T-helper 17 cell (primary cell): ENCODE measurements at places on chromosomes 4 and X.
A peak's percentile ranks its signal among the peaks of the same experiment; 100 is the strongest.

DNA sequence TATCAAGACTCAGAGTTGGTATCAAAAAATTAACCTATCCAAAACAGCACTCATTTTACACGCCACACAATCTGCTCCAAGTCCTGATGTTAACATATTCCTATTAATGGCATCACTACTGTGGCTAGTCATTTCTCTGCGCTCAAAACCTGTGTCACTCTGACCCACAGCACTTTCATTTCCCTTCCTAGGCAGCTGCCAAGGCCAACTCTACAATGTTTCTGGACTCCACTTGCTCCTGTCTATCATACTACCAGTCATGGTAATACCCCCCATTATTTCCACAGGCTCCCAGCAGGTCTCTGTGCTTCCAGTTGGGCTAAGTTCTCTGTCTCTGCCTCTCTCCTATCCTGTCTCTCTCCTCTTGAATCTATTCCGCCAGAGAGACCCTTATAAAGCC, 323.6 kb downstream of the NR3C2 start:
- DNase-seq: no peak

GRCh38 chrX:140521393-140521792, 16.5 kb upstream of the SOX3 start:
- DNase-seq: no peak

DNA sequence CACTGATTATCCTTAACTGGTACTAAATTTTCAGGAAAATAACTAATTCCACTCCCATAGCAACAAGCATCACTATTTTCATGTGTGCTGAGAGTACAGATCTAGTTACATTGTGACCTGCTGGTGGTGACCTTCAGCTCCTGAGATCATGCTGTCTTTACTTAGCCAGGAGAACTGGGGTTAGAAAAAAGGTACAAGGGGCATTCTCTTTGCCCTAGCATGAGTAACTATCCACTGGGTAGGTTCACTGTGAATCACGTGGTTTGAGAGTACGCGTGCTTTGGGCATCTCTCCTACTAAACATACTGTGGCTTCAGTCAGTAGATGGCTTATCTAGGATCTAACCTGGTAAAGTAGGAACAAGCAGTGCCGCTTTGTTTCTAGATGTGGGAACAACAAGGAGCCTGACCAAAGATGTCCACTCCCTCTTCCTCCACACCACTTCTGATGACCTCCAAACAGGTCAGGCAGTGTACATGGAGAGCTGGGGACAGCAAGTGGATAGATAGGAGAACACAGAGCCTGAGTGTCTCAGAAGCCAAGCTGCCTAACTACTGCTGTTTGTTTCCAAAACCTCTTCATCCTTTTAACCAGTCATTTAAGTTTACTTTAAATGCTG, 90.2 kb downstream of the CBR4 start:
- no peak for DNase-seq

- no peak for DNase-seq
These were observed 27.9 kb upstream of the HERC6 start for GRCh38 chr4:88350786-88351185.

GRCh38 chr4:126221282-126221681, 906.5 kb downstream of the FAT4 start:
- no peak for DNase-seq

- no peak for DNase-seq
These were observed 132.6 kb downstream of the TET2 start for GRCh38 chr4:105279314-105279713.

DNA sequence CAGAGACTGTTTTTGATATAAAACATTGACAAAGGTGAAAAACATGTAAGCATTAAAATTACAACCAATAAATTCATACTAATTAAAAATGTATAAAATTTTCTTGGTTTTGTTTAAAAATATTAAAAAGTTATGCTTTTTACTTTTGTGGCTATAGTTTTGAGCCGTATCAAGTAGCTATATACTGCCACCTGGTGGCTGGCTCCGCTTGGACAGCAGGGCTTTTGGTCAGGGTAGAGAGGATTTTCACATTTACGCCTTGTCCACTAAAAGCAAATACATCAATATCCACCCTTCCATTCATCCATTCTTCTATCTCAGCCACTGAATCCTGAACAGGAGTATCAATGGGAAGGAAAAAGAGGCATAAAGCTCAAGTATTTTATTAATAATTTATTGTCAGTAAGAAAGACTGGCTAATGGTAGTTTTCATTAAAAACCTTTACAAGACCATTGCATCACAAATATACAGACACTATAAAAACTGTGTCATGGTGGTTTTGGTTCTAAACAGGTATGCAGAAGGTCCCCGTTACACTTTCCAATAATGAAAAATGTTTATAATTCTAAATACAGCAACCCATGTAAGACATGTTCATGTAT, 32.1 kb upstream of the MTNR1A start:
- DNase-seq: peak; percentile 10

GRCh38 chr4:139266583-139267257, 13.3 kb downstream of the MGARP start:
- DNase-seq: peak; percentile 50

GRCh38 chr4:10114147-10114546, 2.5 kb downstream of the WDR1 start:
- no peak for DNase-seq

- no peak for DNase-seq
These were observed 204.8 kb upstream of the CT83 start for GRCh38 chrX:116667346-116668134.

DNA sequence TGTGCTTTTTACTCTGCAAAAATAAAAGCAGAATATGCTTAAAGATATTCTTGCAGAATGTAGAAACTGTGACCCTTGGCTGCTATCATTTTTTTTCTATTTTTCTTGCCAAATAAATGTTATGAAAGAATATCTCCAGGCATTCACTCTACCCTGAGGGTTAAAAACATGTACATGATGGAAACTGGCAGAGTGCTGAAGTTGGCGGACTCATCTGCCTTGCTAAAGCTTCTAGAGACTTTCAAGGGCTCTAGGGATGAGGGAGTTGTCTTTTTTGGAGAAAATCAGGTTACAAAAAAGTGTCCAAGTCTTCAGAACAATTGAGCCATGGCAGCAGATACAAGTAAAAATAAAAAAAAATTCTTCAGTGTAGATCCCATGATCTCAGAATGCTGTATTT, 40.5 kb upstream of the NRK start:
- no peak for DNase-seq

GRCh38 chrX:40546870-40547269, 33.9 kb upstream of the ATP6AP2 start:
- DNase-seq: no peak

DNA sequence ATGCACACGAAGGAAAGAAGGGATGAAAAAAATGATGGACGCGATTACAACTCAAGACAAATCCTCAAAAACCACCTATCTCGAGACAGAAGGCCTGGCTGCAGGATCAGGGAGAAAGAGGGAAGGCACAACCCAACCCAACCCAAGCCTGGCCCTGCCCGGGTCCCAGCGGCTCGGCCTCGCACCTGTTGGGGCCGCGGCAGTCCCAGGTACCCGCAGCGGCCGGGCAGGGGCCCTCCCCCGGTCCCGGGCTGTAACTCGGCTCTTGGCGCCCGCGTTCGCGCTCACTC, 464 bp downstream of the RASGEF1B start:
- no peak for DNase-seq

GRCh38 chrX:13076176-13076961, 31.9 kb upstream of the FAM9C start:
- DNase-seq: no peak

- no peak for DNase-seq
These were observed 1331.8 kb downstream of the PCDH19 start for GRCh38 chrX:99078301-99078700.

DNA sequence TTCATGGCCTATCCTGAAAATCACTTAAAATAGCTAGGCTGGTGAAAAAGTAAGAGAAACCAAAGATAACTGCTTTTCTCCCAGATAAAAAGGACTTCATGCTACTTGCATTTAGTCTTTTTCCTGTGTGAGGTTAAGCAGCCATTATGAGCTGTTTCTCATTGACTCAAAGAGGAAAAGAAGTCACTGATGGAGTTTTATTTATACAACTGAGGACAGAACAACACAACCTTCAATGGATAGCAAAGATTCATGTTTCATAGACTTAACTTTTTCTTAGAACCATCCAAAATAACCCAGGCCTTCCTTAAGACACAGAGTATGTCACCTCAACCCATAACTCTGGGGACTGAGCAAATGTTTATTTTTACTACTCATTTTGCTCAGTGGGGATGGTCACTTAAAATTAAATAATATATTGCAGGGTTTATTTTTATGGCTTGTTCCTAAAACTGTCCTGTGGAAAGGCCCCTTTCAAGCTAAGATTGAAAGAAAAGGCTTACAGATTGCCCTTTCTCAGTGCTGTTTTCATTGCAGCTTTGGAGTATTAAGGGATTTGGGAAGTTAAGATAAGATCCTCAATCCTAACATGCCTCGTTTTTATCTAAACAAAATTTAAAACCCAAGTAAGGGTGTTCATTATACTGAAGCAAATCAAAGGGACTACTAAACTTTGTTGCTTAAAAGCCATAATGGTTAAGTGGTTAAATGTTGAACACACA, 252.6 kb upstream of the MAD2L1 start:
- no peak for DNase-seq

DNA sequence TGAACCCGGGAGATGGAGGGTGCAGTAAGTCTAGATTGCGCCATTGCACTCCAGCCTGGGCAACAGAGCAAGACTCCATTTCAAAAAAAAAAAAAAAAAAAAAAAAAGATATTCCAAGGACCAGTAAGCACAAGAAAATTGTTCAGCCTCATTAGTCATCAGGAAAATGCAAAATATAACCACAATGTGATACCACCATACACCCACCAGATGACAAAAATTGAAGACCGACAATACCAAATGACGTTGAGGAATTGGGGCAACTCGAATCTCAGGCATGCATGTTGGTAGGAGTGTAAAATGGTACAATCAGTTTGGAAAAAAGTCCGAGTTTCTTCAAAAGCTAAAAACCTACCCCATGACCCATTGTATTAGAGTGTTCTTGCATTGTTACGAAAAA, 130.2 kb upstream of the FAM9B start:
- DNase-seq: no peak

DNA sequence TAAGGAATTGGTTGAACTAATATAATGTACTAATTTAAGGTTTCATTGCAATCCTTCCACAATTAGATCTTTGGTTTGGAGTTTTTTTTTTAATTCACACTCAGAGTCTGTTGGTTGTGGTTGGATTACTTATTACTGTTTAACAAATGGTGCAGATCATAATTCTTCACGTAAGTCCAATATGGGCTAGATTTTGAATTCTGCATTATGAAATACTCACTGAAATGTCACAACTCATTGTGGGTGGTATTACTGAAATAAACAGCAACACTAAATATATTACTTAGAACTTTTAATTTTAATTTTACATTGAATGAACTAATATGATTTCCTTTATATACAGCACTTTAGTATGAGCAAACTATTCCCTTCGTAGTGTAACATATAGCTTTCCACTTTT, 94.2 kb upstream of the MYOZ2 start:
- no peak for DNase-seq

DNA sequence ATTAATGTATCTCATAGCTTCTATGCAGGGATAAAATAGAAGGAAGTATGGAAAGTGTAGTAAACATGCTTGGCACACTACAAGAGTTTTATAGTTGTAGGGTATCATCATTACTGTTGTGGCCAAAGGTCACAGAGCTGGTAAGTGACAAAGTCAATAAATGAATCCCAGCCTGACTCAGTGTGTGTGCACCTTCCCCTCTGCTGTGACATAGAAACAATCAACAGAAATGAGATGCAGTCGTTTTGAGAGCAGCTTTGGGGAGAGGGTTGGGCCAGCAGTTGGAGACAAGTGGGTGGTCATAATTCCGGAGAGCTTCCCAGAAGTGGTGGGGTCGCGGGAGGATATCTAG, 82.4 kb upstream of the RBPJ start:
- no peak for DNase-seq

DNA sequence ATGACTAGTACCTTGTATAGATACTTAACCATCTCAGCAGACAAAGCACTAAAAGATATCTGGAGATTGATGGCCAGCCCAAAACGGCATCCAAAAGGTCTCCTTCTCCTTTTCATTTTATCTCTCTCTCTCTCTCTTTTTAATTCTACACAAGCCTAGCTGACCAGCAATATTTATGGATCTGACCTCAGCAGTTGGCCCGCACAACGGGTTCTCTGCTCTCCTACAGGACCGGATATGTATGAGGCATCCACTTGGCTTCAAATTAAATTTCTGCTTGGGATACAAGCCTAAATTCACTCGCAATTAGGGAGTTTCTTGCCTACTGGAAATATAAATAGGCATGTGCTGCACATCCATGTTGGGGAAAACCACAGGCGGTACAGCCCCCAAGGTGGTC, 22.5 kb upstream of the CT55 start:
- no peak for DNase-seq

- DNase-seq: no peak
These were observed 49.3 kb upstream of the CLDN34 start for GRCh38 chrX:9917861-9918260.

- no peak for DNase-seq
These were observed 12.7 kb downstream of the GAB3 start for GRCh38 chrX:154738011-154738738.

DNA sequence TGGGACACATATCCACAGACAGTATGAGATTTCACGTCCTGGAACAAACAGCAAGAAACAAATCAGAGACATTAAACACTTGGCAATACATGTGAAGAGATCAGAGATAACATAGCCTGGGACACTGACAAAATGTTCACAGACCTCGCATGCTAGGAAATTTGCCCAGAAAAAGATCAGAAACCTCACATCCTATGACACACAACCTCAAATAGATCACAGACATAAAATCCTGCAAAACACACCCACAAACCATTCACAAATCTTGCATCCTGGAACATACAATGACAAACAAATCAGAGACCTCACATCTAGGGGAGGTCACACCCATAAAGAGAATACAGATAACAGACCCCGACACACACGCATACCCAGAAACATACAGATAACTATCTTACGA, 18.0 kb downstream of the SUV39H1 start:
- DNase-seq: no peak

DNA sequence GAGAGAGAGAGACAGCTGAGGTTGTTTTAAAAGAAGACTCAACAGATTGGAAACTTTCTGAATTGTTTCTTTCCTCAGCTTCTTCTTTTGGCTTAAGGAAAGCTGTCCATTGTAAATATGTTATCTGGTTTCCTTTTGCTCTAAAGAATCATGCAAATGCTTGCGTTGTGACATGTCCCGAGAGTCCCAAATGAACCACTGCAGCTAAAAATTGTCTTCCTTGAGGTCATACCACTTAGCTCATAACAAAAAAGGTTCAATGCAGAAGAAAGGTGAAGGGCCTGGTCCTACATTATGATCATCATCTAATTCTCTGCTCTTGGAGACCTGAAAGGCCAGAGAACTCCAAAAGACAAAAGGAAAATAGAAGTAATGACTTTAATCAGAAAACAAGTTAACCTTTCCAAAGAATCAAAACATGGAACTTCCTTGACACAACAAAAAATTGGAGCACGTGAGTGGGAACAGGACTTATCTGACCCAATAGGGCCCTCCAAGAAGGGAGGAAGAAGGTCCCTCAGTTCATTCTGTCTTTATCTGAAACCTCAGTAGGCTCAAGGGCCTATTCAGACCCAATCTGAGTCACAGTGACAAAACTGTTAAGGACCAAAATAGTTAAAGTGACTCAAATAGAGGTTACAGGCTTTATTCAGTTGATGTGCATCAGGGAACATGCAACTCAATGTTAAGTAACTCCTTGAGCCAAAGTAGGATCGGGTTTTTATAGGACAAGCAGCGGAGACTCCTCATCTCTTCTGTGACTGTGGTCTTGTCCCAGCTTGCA, 14.7 kb upstream of the VSIG1 start:
- DNase-seq: no peak

GRCh38 chr4:158778712-158779111, 9.9 kb downstream of the FNIP2 start:
- no peak for DNase-seq

GRCh38 chr4:84258905-84259830, 239.9 kb downstream of the NKX6-1 start:
- DNase-seq: no peak
